T-helper 9 cell (primary cell): ENCODE measurements at places on chromosomes 11 and 22.

- DNase-seq, result no peak
Measured at GRCh38 chr11:1221848-1222311, 986 bp upstream of the MUC5B start.

DNA sequence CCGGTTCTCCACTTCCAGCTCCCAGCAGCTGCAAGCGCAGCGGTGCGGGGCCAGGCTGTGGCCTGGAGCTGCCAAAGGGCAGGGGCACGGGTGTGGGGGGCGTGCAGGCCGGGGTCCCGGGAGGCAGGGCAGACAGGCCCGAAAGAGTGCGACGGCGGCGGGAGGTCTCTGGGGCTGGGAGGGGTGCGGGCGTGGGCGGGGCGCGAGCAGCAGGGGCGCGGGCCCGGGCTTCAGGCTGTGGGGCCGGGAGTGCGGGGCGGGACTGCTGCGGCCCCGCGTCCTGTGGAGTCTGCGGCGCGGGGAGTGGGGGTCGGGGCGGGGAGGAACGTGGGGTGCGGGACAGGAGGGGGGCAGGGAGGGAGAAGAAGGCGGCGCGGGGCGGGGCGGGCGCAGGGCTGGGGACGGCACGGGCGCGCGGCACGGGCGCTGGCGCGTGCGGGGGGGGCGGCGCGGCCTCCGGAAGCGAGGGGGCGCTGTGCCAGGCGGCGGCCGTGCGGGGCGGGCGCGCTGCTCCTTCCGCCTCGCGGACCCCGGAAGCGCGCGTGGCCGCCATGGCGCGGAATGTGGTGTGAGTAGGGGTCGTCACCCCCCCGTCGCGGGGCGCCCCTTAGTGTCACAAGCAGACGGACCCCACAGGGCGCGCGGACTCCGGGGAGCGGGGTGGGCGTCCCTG, at the start of gene MRPL23:
MRPL23 (plus strand) TSS at position 521 of the 673 bp plus-strand sequence; CDS start at position 552, 31 bp downstream.
- no peak for DNase-seq

DNA sequence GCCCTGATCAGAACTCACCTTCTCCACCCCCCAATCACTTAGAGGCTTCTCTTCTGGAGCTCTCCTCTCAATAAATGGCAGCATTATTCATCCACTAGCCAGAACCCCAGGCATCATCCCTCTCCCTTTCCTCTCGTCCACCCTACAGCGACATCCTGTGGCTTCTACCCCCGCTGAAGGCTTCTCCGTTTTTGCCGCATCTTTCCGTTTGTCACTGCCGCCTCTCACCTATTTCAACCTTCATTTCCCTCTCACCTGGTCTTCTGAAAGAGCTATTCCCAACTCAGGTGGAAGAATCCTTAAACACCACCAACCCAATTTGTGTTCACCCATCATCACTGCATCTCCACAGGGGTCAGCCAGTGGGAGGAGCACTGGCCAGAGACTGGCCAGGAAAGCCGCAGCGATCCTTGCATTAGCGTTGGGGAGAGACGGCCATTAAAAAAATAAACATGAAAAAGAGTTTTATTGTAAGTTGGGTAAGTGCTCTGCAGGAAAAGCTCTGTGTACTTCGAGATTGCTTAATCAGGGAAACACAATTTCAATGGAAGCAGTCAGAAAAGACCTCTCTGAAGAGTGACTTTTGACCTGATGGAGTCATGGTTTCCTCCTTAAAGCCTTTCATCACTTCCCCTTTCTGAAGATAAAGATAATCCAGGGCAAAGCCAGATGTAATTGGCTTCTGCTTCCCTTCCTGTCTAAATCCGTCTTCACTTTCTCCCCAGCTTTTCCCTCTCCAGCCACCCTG, 36.7 kb downstream of the SPATA19 start:
- DNase-seq, result no peak

DNA sequence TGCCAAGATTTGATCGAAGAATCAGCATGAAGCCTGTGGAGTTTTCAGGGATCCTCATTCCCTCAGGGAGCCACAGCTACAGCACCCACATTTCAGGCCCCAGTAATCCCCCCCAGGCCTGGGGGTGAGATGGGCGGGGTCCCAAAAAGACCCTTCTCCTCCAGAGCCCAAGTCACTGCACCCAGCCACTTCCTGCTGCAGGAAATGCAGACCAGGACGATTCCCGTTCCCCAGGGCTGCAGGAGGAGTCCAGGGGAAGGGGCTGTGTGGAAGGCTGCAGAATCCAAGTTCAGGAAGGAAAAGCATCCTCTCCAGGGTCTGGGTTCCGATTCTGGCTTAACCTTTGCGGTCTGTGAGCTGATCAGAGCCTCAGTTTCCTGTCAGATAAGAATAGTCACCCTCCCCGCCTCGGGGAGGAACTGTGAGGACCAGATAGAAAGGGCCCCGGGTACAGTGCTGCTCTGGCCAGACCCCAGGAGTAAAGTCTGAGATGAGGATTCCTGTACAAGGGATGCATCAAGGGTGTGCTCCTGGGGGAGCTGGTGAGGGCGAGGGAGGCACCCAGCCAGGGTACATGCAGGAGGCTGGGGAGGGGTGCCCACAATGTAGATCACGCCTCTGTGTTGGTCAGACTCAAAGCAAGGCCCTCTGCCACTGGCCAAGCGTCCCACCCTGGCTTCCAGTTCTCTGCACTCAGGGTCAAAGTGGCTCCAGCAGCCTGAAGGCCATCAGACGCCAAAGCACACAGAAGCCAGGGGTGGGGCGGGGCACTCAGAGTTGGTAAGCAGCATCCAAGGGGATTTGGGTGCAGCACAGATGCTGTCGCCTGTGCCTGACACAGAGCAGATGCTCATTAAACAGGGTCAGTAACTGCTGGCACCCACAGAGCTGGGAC, 30.1 kb upstream of the TP53I11 start:
- no peak for DNase-seq

DNA sequence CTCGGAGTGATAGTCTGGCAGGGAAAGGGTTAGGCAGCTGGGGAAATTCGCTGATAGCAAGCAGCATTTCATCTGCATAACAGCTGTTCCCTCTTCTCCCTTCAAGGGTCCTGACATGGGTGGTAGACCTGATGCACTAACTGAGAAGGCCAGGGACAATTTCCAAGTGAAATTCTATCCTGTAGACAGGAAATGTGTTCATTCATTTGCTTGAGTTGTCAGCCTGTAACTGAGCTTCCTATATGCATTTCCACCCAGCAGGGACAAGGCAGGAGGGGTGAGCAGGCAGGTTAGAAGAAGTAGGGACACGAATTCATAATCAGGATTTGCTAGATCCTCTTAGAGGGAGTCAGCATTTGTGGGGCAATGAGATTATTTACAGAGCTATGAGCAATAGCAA, 154.3 kb upstream of the NCAM1 start:
- no peak for DNase-seq

DNA sequence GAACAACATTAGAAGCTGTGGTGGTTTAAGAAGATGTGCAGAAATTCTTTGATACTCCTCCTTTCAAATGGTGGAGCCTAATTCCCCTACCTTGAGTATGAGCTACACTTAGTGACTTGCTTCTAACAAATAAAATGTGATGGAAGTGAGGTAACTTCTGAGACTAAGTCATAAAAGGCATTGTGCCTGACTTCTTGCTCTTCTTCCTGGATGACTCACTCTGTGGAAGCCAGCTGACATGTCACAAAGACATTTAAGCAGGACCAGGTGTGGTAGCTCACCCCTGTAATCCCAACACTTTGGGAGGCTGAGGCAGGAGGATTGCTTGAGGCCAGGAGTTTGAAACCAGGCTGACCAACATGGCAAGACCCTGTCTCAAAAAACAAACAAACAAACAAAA, 3.9 kb upstream of the PLA2G3 start:
- DNase-seq, result no peak

DNA sequence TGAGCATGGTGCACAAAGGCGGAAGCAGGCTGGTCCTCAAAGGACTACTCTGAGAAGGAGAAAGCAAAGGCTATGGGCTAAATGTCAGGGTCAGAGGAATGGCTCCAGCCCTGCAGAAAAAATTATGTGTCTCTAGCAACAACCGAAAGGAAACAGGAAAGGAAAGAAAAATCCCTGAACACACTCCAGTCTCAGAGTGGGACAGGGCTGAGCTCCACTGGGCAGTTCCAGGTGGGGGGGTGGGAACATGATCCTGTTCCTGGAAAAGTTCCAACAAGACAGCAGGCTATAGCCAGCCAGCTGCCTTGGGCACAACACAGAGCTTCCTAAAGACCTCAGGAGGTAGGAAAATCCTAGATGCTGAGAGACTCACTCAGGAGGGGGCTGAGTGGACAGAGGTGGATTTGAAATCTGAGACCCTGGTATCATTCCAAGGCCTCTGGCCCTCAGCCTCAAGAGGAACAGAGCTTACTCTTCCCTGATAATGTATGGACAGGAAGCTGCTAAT, 1088.2 kb downstream of the TBC1D22A start:
- no peak for DNase-seq

- DNase-seq, result no peak
Measured at GRCh38 chr22:28883657-28883916, 215 bp downstream of the ZNRF3 start.

GRCh38 chr11:12769834-12770345, 95.7 kb downstream of the TEAD1 start:
- no peak for DNase-seq

DNA sequence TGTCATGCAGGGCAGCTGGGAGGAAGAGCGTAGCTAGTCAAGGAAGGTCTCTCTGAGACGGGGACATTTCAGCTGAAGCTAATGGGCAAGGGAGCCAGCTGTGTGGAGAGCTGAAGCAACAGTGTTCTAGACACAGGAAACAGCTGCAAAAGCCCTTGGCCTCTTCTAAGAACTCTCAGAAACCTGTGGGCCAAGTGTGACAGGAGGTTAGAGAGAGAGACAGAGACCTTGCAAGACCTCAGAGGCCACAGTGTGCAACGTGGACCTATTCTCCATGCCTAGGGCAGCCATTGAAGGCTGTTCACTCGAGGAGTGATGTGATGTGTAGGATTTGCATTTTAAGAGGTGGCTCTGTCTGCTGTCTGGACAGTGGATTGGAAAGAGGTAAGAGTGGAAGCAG, 48.7 kb upstream of the TNRC6B start:
- DNase-seq, result no peak

DNA sequence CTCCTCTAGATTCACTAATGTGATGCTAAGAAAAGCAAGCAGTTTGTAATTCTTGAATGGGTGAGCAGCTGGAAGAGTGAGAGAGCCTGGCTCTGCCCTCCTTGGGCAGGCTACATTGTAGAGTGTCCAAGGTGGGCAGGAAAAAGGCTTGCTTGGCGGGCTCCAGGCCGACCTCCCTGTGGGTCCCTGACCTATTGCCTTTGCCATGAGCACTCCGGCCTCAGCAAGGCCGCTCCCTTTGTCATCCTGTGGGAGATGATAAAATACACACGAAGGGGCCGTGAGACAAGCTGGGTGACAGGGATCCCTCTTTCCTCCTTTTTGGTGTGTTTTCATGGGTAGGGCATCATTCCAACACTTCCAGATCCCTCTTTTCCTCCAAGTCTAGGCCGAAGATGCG, 41.8 kb downstream of the TIMP3 start:
- no peak for DNase-seq

DNA sequence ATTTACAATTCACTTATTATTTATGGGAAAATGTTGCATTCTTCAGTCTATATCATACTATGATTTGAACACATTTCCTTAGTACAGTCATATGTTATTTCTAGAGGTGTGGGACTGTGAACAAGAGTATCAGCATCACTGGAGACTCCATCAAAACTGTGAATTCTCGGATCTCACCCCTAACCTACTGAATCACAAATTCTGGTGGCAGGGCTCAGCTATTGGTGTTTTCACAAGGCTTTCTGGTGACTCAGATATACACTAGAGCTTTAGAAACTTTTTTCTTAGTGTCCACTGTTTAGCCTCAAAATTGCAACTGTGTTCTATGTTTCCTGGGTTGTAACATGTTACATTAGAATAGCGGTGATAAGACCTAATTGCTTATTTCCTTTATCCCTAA, 352.9 kb upstream of the DDI1 start:
- DNase-seq, result no peak

DNA sequence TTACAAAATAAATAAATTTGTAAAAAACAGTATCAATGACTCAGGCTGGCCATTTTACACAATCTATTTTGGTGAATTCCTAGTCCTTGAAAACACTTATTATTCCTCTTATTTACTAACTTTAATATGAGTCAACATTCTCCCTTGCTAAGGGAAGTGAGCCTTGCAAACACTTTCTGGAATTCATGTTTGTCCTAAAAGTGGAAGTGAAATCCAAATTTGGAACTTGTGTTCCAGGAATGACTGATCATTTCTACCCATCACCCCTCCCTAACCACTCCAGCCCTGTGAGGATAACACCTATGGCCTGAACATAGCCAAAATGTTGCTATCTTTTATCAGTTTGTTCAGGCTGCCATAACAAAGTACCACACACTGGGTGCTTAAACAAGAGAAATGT, 83.1 kb downstream of the OR5AK2 start:
- no peak for DNase-seq

GRCh38 chr11:10301656-10302358, 3.1 kb upstream of the ADM start:
- no peak for DNase-seq

- DNase-seq, result no peak
Measured at GRCh38 chr11:115503886-115504275, 334 bp downstream of the CADM1 start.

DNA sequence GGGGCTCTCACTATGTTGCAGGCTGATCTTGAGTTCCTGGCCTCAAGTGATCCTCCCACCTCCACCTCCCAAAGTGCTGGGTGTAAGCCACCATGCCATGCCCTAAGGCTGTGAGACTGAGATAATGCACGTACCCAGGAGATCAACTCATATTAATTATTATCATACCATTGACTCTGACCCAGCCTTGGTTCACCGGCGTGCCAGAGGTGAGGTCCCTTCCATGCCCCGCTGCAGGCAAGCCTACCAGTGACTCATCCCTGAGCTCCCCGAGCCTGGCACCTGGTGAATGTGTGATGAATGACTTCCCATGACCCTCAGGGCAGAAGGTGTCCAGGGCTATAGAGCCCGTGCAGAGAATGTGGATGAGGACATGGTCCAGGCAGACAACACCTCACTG, 12.1 kb downstream of the GAL3ST1 start:
- DNase-seq, result no peak

GRCh38 chr11:35160902-35161597, 22.1 kb downstream of the CD44 start:
- DNase-seq, result no peak

DNA sequence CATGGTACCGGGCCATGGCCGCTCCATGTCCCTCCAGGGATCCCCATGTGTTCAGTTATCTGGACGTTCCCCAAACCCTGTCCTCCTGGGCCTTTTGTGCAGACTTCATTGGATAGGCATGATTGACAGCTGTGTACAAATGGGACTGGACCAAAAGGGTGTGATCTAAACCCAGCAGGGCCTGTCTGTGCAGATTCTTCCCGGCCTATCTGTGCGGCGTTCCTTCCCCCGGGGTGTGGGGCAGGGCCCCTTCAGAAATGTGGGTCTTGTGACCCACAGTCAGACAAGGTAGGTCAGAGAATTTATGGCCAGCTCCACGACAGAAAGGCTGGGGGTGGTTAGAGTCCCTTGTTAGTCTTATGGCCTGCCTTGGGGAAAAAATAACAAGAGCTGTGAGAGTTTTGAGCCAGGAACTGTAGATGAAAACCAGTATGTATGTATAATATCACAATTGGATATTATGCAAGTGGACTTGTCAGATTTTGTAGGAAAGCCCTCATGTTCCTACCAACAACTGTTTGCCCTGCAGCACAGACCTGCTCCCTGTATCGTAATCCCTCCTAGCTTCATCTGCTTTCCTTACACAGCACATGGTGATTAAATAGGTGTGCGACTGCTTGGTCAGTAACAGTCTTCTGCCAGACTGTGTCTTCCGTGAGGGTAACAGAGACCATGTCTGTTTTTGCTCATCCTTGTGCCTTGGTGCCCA, 31.7 kb downstream of the AP2A2 start:
- no peak for DNase-seq

GRCh38 chr11:1706634-1707400, 9.8 kb downstream of the KRTAP5-6 start:
- no peak for DNase-seq

GRCh38 chr11:43819926-43820325, 60.7 kb upstream of the ALKBH3 start:
- DNase-seq, result no peak
